ENCODE measurements at places on chromosomes 6 and 20.

DNA sequence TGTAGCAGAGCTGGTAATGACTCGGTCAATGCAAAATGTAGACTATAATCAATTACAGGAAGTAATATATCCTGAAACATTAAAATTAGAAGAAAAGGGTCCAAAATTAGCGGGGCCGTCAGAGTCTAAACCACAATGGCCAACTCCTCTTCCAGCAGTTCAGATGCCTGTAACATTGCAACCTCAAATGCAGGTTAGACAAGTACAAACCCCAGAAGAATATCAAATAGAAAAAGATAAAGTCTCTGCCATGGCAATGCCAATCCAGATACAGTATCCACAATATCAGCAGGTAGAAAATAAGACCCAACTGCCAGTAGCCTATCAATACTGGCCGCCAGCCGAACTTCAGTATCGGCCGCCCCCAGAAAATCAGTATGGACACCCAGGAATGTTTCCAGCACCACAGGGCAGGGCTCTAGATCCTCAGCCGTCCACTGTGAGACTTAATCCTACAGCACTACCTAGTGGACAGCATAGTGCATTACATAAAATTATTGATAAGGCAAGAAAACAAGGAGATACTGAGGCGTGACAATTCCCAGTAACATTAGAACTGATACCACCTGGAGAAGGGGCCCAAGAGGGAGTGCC lies 158.4 kb downstream of the GPX5 start:
- DNase-seq, result peak; percentile 64

DNA sequence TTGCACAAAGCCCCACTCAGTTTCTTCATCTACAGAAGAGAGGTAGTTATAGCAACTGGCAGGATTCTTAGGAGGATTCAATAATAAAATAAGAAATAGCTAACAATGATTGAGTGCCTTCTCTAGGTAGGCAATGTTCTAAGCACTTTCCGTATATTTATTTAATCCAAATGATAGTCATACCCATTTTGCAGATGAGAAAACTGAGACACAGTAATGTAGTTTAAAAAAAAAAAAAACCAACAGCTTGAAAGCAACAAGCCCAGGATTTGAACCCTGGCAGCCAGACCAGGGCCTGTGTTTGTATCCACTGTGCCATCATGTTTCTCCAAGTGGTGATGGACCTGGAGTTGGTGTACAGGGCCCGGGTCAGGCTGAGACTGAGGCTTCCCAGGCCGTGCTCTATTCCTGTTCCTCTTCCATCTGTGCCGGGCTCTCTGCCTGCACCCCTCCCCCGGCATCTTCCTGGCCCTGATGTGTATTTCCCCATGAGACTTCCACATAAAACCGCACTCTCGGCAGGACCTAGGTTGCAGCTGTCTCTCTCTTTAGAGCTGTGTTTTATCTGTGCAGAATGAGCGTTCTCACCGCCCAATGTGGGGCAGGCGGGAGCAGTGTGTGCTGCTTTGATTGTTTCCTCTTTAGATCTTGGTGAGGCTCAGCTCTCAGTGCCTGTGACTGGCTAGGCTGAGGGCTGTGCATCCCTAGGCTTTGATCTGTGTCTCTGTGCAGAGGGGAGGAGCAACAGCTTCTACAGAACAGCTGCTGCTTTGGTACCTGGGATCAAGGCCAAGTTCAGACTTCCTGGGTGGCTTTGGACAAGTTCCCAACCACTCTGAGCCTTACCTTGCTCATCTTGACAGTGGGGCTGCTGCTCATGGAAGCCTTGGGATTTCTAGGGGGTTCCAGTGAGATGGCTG lies 49.5 kb downstream of the TOX2 start:
- DNase-seq, result no peak

DNA sequence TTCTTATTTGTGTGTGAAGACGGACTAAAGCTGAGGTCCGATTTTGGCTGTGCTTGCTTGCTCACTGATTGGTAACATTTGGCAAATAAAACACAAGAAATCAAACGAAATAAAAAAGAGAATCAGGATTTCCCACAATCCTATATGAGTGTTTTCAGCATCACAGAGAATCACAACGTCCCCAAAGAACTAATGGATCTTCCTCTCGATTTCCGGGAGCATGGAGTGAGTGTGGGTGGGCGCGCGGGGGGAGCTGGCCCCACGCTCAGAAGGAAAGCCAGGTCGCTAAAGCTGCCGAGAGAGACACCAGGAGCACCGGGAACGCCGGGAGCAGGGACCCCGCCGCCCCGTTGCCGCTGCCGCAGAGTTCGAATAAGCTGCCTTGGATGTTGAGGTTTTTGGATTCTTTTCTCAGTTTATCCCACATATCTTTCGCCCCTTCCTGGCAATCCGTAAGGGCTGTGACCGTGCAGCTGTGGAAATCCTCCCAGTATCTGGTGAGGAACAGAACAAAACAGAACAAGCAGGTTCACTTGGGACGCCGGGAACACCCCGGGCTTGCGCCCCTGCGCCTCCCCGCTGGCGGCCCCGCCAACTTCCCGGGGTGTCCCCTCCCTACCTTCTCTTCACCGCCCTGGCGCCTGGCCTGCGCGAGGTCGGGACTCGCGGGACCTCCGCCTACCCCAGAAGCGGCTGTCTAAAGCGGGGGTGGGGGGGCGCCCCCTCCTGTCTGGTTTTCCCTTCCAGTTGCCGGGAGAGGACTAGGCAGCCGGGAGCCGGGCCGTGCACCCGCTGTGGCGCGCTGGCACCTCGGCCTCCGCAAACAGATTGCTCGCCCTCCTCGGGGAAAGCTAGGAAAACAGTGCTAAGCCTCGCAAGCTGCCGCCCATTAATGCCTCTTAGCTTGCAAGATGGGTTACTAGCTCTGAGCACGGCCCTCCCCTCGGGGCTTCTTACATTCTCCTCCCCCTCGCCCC lies 7.7 kb downstream of the NRN1 start:
- peak; percentile 85 for DNase-seq

DNA sequence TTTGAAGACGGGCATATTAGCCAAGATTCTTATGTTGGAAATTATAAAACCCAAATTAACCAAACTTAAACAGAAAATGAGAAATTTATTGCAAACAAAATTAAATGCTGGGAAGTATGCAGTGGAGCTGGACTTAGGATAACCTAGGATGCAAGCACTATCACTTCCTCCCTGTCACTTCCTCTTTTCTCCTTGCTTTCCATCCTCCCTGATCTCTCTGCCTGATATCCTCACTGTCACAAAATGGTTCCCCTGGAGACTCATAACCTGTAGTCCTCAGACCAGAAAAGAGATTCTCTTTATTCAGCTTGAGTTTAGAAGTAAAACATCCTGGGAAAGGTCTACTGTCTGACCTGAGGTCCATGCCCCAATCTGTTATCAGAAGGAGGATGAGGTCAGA lies 7.4 kb upstream of the KLHL32 start:
- no peak for DNase-seq

DNA sequence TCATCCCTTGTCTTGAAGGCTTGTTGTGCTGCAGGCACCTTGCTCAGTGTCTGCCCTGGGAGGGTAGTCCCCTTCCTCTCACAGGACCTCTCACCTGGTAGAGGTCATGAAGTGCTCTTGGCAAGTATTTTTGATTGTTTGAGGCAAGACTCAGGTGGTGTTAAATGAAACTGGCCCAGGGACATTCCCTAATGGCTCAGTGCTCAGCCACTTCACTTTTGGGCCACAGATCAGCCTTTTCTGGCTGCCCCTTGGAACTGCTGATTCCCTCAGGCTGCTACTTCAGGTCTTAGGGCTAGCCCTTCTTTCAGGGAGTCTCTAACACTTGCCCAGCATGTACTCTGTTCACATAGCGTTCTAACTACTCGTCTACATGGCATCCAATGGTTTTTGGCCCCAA lies 111.3 kb downstream of the RNF144B start:
- no peak for DNase-seq

- peak; percentile 76 for DNase-seq
Measured at GRCh38 chr20:38165089-38165965, at the start of gene TGM2. TSS of gene TGM2 (minus strand) at chr20:38165270. CDS start at chr20:38165198, 72 bp downstream.

DNA sequence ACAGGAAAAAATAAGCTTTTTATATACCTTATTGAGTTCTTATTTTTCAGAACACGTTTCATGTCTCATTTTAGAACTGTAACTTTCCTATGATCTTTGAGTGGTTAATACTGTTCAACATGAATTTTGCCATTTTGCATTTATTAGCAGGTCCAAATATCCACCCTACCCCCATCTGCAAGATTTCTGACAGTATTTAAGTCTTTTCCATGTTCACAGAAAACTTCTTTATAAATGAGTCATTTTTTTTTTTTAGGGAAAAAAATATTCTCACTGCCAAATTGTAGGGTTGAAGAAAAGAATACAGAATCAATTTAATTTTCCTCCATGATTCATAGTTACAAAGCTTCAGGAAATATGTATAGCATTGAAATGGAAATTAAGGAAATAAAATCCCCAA lies 101.8 kb downstream of the COL21A1 start:
- no peak for DNase-seq

- DNase-seq, result no peak
Measured at GRCh38 chr6:113642714-113643406, 214.3 kb upstream of the MARCKS start.

DNA sequence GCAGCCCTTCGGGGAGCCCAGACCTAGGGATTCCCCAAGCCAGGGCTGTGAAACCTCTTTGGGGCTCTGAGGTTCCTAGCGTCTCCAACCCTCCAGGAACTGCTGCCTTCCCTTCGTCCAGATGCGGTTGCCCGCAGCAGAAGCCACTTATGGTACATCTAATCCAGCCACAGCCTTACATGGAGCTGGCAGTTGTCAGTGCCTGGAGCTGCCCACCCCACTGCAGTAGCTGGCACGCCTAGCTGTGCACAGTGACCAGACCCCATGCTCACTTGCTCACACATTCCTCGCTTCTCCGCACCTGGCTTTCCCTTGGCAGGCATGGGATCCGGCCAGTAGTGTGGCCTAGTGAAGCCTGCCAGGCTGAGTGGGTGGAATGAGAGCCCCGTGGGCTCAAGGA lies 547.6 kb downstream of the TBC1D32 start:
- DNase-seq, result no peak

DNA sequence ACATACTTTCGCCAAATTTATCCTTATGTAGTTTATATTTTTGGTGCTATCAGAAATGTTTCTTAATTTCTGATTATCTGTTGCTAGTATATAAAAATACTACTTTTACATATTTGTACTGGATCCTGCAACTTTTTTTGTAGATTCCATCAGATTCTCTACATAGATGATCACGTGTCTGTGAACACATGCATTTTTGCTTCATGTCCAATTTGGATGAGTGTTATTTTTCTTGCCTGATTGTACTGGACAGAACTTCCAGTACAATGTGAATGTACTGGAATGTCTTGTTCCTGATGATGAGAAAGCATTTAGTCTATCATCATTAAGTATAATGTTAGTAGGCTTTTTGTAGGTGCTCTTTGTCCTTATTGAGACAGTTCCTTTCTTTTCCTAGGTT lies 25.0 kb upstream of the SSR1 start:
- no peak for DNase-seq

- DNase-seq, result no peak
Measured at GRCh38 chr6:133977983-133978895, 25.2 kb downstream of the TBPL1 start.

DNA sequence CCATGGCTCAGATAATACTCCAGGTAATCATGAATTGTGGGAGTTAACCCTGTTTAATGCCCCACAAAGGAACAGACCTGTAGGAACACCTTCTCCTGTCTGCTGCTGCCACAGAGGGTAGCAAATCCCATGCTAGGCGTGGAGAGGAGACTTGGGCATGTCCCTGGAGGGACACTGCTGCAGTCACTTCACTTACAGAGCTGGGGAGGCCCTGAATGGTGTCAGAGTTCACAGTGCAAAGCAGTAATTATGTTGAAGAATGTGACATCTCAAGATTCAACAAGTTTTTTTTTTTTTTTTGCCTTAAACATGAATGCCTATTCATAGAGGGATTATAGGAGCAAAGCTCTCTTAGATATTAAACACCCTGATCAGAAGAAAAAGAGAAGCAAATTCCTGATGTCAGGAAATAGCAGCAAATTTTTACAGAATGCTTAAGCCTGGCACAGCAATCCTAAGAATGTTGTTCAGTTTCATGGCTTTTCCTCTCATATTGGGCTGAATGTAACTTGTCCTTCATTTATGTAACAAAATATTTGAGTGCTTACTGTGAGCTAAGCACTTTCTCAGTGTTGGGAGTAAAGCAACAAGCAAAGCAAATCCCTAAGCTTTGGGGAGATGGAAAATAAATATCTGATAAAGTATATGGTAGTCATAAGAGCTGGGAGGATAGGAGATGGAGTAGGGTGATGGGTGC lies 45.0 kb downstream of the CARMIL1 start:
- no peak for DNase-seq

- DNase-seq, result no peak
Measured at GRCh38 chr6:125203395-125203794, 49.8 kb downstream of the TPD52L1 start.

- no peak for DNase-seq
Measured at GRCh38 chr20:881051-881782, 34.9 kb downstream of the ANGPT4 start.

DNA sequence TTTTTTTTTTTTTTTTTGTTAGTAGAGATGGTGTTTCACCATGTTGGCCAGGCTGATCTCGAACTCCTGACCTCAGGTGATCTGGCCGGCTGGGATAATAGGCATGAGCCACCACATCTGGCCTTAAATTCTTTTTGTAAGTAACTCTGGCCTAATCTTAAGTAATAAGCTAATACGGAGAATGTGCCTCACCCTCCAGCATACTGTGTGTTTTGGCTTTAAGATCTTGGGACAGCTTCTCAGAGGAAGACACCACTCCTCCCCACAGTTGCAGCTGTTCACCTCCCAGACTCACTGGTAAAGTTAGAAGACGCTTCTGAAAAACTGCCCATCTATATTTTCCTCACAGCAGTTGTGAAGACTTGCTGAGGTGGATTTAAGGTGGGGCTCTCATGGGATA lies 120.8 kb downstream of the CCDC170 start:
- DNase-seq, result no peak

- no peak for DNase-seq
Measured at GRCh38 chr20:34110745-34111641, 1.1 kb downstream of the EIF2S2 start.

DNA sequence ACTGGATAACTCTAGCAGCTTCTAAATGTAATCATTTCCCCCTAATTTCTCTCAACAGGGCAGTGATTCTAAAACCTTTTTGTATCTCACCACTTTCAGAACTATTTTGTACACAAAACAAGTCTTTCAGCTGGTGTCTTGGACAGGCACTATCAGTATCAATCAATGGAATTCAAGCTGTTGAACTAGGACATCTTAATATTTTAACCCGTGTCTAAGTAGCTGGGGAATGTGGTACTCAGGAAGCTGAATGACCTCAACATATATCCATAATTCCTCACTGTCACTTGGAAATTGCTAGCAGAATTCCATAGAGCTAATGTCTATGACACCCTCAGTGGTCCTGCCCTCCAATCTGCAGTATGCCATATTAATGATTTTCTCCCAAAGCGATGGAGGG lies 24.5 kb downstream of the ADAT2 start:
- no peak for DNase-seq

DNA sequence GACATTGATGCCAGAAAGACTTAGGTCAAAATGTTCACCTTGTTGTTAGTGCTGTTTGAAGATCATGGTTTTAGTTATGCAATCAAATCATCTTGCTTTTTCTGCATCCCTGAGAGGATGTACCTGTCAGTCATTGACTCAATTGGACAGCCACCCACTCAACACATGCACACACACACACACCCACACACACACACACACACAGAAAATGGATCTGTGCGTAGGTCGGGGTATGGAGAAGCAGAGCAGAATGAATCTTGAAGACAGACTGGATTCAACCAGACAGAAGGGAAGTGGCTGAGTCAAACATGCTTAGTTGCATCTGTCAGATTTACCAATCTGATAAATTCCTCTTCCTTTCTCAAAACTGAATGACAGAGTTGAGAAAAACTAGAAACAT lies 19.1 kb upstream of the ZSCAN23 start:
- DNase-seq, result no peak

Measured in retina (tissue), 1 donor.